ENCODE measurements at places on chromosomes 12 and 14. TPM values are rescaled to one million over a fixed set of nuclear protein-coding genes. Genes with fewer than 3 reads are reported as not detected.

DNA sequence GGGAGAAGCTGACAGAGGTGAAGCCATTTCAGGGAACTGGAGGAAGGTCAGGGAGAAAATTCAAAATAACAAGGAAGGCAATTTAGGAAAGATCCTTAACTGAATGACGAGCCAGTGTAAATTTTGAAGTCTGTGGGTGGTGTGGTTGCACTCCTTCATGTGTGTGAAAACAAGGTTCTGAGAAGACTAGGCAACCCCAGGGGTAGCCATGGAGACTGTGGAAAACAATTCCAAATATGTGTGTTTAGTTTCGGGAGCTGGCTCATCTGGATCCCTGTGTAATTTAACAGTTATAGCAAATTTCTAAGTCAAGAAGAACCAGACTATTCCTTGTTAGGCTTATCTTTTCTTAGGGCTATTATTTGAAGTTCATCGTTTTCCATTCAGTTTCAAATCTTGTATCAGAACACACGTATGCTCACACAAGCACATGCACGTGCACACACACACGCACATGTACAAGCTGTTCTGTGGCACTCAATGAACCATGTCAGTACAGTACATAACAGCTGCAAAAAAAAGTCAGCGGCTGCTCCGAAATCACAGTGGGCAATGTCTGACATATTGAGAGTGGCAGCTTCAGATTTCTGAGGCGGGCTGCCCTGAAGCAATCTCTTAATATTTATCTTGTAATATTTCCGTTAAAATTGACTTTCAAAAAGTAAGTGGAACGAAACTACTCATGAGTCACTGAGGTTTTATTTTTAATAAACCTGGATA, 411.2 kb downstream of the AEBP2 start:
- H3K36me3 ChIP-seq = no peaks in the 10 kb centered on the region
- H3K27ac ChIP-seq = no peak overlapping the region
- H3K4me3 ChIP-seq = no peak overlapping the region
- H3K27me3 ChIP-seq = no peaks in the 10 kb centered on the region
- H3K4me1 ChIP-seq = no peaks in the 10 kb centered on the region

Gene PTPRQ
- not detected for total RNA-seq

Gene AVPR1A
- total RNA-seq = 0.17 TPM

DNA sequence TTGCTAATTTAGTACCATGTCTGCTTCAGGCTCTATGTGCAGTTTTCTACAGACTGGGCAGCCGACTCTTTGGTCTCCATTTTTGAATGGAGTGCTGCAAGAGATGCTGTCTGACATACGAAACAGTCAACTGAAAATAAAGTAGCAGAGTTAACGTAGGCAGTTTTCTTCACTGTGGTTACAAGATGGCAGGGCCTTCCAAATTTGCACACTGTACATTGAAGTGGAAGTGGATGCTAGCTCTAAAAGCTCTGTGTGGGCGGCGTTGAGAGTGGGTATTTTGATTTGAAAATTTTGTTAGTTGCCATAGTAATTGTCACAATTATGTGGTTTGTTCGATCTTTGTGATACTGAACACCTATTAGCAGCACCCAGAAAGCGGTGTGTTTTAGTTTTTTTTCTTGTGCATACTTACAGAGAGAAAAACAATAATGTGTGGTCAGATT, 154.9 kb upstream of the ATP2B1 start:
- H3K4me3 ChIP-seq = no peak overlapping the region
- no peaks in the 10 kb centered on the region for H3K4me1 ChIP-seq
- peak overlapping the region; percentile 50 for H3K27ac ChIP-seq
- no peaks in the 10 kb centered on the region for H3K36me3 ChIP-seq
- no peak for DNase-seq
- H3K27me3 ChIP-seq = no peaks in the 10 kb centered on the region

DNA sequence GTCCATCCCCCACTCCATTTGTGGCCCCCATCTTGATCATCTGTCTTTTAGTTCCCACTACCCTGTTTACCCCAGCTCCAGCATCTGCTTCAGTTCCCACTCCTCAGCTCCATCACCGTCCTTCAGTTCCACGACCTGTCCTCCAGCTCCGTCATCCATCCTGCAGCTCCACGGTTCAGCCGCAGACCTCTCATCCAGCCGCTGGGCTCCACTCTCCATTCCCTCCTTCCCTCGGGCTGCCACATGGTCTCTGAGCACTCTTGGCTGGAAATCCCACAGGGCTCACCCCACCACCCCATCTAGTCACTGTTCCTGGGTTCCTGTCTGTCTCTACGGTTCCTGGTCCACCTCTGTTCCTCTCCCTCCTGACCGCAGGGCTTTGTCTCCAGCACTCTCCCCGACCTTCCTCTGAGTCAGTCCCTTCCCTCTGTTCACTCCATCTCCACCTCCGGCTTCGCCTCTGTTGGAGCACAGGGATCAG, 3.3 kb upstream of the P3H3 start:
- H3K4me1 ChIP-seq = no peaks in the 10 kb centered on the region
- no peaks in the 10 kb centered on the region for H3K36me3 ChIP-seq
- H3K4me3 ChIP-seq = no peak overlapping the region
- no peak for DNase-seq
- peaks cover 29% of the 10 kb centered on the region for H3K27me3 ChIP-seq
- no peak overlapping the region for H3K27ac ChIP-seq

- H3K4me3 ChIP-seq = no peak overlapping the region
- no peaks in the 10 kb centered on the region for H3K27me3 ChIP-seq
- H3K36me3 ChIP-seq = no peaks in the 10 kb centered on the region
- no peaks in the 10 kb centered on the region for H3K4me1 ChIP-seq
- no peak for DNase-seq
Observed at GRCh38 chr14:59728304-59728703, 142.3 kb downstream of the RTN1 start.

Gene HPD
- 0.91 TPM for total RNA-seq

Gene SERPINA5
- total RNA-seq = 0.61 TPM

DNA sequence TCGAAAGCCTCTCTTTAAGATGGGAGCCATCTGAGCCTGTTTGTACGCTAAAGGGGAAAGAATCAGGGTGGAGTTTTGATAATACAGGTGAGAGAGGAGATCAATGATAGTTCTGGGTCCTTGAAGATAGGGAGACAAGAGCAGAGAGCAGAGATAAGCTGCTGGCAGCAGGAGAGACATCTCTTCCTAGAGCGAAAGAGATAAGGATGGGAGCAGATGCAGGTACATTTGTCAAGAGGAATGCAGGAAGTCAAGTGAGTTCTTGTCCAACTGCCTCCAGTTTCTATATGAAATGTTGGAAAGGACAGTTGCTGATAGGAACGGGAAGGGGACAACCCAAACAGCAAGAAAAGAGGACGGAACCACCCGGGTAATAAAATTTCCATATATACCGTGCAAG, 24.7 kb upstream of the HIF1A start:
- H3K4me3 ChIP-seq = no peak overlapping the region
- no peak for DNase-seq
- H3K27ac ChIP-seq = no peak overlapping the region

DNA sequence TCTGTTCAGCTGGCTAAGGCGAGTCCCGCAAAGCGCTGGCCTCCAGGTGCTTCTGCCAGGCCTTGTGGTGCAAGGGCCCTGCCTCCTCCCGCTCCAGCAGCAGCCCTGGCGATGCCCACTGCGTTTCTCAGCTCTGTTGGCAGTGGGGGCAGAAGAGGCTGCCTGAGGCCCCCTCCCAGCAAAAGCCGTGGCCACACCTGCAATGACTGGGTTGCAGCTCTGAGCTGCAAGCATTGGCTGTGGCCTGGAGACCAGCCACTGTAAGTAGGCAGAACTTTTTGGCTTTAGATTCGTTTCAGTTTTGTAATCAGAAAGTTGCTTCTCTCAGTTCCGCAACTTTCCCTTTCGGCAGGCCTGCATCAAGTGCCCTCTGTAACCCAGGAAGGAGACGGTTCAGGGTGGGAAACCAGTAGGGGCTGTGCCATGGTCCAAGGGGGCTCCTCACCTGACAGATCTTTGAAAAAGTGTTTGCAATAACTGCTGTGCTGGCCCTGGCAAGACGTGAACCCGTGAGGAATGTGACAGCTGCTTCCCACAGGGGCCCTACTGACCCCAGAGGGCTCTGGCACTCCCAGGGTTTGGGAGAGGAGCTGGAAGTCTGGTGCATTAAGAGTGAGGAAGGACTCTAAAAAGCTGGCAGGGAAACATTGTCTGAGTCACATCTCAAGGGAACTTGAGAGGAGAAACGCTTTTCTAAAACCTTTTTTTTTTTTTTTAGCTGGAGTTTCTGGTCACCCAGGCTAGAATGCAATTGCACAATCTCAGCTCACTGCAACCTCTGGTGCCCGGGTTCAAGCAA, 54.5 kb upstream of the MAX start:
- no peaks in the 10 kb centered on the region for H3K27me3 ChIP-seq
- H3K4me3 ChIP-seq = no peak overlapping the region
- DNase-seq = no peak
- no peaks in the 10 kb centered on the region for H3K36me3 ChIP-seq
- H3K4me1 ChIP-seq = no peaks in the 10 kb centered on the region

DNA sequence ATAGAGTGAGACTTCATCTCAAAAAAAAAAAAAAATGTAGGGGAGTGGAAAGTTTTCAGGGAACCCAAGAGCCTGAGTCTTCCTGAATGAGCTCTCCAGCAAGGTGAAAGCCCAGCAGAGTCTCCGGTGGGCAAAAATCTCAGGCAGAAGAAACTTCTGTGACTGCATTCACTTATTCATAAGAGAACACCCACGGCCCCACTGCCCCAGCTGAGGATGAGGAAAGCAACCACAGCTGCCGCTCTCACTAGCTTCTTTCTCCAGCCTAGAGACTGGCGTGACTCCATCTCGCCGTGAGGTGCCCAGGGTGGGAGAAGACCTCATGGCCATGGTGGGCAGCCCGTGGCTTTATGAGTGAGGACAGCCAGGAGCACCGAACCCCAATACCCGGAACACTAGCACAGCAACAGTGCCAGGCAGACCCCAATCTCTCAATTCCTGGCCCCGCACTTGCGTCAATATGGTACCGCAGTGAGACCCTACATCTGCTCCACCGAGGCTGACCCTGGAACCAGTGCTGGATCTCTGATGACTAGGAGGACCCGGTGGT, 29.7 kb upstream of the DYNC1H1 start:
- H3K27ac ChIP-seq = no peak overlapping the region
- H3K36me3 ChIP-seq = no peaks in the 10 kb centered on the region
- no peak overlapping the region for H3K4me3 ChIP-seq
- no peaks in the 10 kb centered on the region for H3K4me1 ChIP-seq
- DNase-seq = no peak

DNA sequence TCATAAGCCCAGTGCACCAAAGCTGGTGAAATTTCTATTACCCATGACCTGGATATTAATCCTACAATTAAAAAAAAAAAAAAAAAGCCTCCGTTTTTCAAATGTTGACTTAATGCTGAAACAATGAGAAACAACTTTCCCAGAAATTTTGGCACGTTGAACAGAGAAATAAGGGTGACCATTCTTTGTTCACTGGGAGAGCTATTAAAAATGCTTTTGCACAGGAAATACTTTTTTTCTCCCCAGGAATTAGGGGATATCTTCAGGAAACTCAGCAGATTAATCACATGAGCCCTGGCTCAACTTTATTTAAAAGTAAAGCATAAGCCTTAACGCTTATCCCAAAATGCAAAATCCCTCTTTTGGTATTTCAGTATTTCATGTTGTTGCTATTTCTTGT, 54.8 kb upstream of the FLRT2 start:
- DNase-seq = no peak
- H3K4me1 ChIP-seq = no peaks in the 10 kb centered on the region
- H3K27me3 ChIP-seq = no peaks in the 10 kb centered on the region
- no peaks in the 10 kb centered on the region for H3K36me3 ChIP-seq
- H3K27ac ChIP-seq = no peak overlapping the region

GRCh38 chr12:104729610-104730446, 228.3 kb downstream of the SLC41A2 start:
- H3K27ac ChIP-seq = no peak overlapping the region
- H3K27me3 ChIP-seq = no peaks in the 10 kb centered on the region
- H3K4me3 ChIP-seq = no peak overlapping the region
- H3K36me3 ChIP-seq = no peaks in the 10 kb centered on the region
- no peaks in the 10 kb centered on the region for H3K4me1 ChIP-seq

Gene CACNA1C
- total RNA-seq = 10.2 TPM

- no peak for DNase-seq
- H3K4me1 ChIP-seq = no peaks in the 10 kb centered on the region
- no peak overlapping the region for H3K27ac ChIP-seq
Observed at GRCh38 chr12:3138941-3139511, 61.8 kb downstream of the TSPAN9 start.

DNA sequence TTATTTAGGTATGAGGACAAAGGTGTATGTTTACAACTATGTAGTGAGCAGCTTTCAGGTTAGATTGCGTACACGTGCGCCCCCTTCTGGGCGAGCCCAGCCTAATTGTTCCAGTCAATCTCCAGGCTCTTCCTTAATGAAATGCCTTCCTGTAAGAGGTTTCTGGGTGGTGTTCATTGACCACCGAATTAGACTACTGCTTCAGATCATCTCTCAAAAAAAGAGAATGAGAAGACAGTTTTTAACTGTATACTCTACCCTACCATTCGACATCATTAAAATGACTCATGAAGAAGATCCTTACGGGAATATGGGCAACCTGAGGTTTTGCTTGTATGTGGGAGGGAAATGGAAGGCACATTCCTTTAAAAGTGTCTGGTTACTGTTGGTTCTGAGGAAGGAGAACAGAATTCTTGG, 2.1 kb downstream of the LUM start:
- no peak overlapping the region for H3K27ac ChIP-seq
- no peak overlapping the region for H3K4me3 ChIP-seq
- DNase-seq = peak; percentile 82
- H3K36me3 ChIP-seq = no peaks in the 10 kb centered on the region
- H3K27me3 ChIP-seq = no peaks in the 10 kb centered on the region
- no peaks in the 10 kb centered on the region for H3K4me1 ChIP-seq

GRCh38 chr14:91344096-91344495, 73.5 kb downstream of the CCDC88C start:
- no peaks in the 10 kb centered on the region for H3K4me1 ChIP-seq
- no peak overlapping the region for H3K4me3 ChIP-seq
- H3K27ac ChIP-seq = no peak overlapping the region
- no peak for DNase-seq
- no peaks in the 10 kb centered on the region for H3K27me3 ChIP-seq
- no peaks in the 10 kb centered on the region for H3K36me3 ChIP-seq

DNA sequence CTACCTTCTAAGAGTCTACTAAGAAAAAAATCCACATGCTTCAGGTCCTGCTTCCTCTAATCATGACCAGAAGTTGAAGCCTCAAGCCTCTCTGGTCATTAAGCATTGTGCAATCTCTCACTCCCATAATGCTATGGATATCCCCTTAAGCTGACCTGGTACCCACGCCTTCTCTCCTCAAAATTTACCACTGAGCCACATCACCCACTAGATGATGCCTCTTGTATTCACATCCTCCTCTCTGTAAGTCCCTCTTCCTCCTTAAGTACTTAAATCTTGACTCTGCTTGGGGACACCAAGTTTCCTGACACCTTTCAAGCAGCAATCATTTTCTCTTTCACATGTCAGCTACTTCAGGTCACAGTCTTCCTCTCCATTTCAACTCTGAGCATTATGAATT, 9.8 kb downstream of the GALNT4 start:
- no peaks in the 10 kb centered on the region for H3K4me1 ChIP-seq
- H3K27me3 ChIP-seq = no peaks in the 10 kb centered on the region
- no peak for DNase-seq
- H3K4me3 ChIP-seq = no peak overlapping the region
- H3K27ac ChIP-seq = no peak overlapping the region

GRCh38 chr12:42086031-42086430, 58.6 kb downstream of the GXYLT1 start:
- DNase-seq = no peak
- no peaks in the 10 kb centered on the region for H3K4me1 ChIP-seq
- H3K4me3 ChIP-seq = no peak overlapping the region
